ENCODE measurements at places on chromosomes 3 and 15.

DNA sequence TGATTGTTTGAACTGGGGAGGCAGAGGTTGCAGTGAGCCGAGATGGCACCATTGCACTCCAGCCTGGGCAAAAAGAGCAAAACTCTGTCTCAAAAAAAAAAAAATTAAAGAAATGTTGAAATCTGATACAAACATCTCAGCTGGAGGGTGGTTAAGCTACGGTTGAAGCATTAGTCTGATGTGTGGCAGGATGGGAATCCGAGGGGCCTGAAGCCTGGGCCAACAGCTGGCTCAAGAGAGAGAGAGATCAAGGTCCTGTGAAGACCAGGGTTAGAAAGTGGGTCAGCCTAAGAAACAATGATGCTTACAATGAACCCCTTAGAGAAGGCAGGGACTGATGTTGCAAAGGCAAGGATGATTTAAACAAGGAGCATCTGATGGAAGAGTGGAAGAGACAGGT, 69.8 kb downstream of the CD200R1L start:
- no peak for DNase-seq

GRCh38 chr3:15768421-15769255, 29.1 kb downstream of the ANKRD28 start:
- no peak for DNase-seq

DNA sequence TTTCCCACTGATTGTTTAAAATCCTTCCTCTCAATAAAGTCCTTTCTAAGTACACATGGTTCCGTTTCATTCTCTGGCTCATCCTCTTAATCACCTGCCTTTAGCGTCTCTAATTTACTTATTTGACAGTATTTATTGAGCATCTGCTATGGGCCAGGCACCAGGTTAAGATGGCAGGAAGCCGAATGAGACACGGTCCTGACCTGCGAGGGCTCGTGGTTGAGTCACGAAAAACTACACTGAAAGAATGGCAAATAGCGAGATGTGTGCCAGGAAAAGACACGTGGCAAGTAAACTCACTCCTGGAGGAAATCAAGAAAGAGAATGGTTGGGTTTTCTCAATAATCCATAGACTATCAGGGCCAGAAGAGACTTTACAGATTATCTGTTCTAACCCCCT, 60.9 kb downstream of the HES1 start:
- no peak for DNase-seq

DNA sequence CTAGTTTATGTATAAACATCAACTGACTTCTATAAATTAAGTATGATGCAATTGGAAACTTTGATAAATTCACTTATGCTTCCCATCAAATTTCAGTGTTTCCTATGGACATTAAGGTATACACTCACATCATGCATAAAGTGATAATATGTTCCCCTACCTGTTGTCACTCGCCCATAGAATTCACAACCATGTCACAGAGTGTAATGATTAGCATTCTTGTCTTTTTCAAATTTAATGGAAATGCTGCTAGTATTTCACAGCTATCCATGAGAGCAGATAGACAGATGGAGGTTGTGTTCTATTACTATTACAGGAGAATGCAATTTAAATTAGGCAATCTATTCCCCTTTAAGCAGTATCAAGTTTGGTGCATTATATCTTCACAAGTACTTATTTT, 984 bp downstream of the PLSCR4 start:
- no peak for DNase-seq
